ENCODE measurements at places on chromosomes 11 and 22. TPM values are rescaled to one million over a fixed set of nuclear protein-coding genes. Genes with fewer than 3 reads are reported as not detected.

DNA sequence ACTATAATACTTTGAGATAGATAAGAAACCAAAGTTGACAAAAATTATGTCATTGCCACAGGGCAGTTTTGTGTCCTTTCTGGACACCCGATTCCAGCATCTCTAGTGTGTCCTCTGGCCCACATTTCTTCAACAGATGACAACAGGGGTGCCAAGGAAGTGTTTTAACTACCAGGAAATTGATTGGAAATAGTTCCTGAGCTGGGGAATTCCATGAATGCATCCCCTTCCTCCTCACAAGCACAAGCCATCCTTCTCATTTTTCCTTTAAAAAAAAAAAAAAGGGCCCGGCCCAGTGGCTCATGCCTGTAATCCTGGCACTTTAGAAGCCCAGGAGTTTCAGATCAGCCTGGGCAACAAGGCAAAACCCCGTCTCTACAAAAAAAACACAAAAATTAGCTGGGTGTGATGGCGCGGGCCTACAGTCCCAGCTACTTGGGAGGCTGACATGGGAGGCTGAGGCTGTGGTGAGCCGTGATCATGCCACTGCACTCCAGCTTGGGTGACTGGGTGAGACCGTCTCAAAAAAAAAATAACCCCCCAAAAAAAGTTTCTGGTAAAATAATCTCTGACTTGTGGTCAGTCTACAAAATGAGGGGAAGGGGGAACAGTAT, 797 bp upstream of the B3GAT3 start:
- no peaks in the 10 kb centered on the region for H3K27me3 ChIP-seq
- no peak overlapping the region for H3K27ac ChIP-seq
- DNase-seq, result no peak

DNA sequence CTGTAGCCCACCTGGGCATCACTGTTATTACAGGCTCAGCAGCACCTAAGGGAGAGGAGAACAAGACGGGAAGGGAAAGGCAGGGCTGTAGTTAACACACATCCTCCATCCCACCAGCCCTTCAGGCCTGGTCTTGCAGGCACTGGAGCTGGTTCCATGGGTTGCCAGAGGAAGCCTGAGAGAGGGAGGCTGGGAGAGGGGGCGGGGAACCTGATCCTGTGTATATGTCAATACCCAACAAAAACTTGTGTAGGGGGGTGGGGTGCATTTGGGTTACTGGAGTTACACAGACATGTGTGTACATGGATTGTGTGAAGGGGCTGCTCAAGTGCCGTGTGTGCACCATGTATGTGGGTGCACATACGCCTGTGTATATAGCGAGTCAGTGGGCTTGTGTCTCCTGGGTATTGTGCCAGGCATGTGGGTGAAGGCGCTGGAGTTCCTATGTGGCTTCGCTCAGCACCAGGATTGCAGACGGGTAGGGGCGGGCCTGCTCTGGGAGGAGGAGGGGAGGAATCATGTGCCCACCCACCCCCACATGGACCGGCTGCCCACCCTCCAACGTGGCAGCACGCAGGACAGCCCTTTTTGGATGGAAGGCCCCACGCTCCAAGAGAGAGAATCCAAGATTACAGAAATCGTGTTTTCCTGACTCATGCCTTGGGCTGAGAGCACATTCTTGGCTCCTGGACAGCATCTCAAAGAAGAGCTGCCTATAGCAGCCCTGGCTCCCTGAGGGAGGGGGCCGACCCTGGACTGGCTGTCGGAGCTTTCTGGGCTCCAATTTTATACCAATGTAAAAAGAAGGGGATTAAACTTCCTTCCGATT, 4.2 kb upstream of the SERPINH1 start:
- peaks cover 5% of the 10 kb centered on the region for H3K4me1 ChIP-seq
- no peaks in the 10 kb centered on the region for H3K27me3 ChIP-seq
- peak; percentile 42 for DNase-seq
- H3K27ac ChIP-seq, result no peak overlapping the region

Gene NRIP3
- 4.2 TPM for total RNA-seq

DNA sequence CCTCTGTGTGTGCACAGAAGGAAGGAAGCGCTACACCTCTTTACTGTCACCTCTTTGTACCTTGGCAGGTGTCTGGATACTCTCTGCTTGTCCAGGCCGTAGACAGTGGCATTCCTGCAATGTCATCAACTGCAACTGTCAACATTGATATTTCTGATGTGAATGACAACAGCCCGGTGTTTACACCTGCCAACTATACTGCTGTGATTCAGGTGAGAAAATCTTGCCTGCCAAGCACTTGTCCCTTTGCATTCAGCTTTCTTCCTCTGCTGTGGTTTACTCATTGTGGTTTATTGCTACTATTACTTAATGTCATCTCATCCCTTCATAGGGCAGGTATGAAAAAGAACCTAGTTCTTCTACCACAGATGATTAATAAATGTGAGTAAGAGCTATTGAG, 131.9 kb upstream of the MTNR1B start:
- no peaks in the 10 kb centered on the region for H3K27me3 ChIP-seq
- peaks cover 15% of the 10 kb centered on the region for H3K36me3 ChIP-seq
- no peak for DNase-seq
- peaks cover 10% of the 10 kb centered on the region for H3K4me1 ChIP-seq
- no peak overlapping the region for H3K27ac ChIP-seq

Gene ZBTB16
- total RNA-seq, result not detected

- H3K4me1 ChIP-seq, result peaks cover 2% of the 10 kb centered on the region
- H3K27ac ChIP-seq, result no peak overlapping the region
- H3K36me3 ChIP-seq, result no peaks in the 10 kb centered on the region
- no peaks in the 10 kb centered on the region for H3K27me3 ChIP-seq
These were observed 5.1 kb upstream of the MYRF start for GRCh38 chr11:61747192-61747966.

DNA sequence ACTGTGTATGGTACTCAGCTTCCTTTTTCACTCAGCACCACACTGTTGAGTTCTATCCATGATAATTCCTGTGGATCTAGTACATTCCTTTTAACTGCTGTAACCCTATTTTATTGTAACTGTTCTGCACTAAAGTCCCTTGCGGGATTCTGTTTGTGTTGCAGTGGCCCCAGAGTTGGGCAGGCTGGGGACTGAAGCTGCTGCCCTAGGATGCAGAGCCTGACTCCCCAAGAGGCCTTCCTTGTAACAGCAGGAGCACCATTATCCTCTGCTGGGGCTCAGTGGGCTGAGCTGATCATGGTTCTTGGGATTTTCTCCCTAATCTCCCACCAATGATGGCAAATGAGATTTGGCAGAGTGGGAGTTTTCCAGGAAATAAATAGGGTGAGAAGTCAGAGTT, 77.7 kb downstream of the CABIN1 start:
- peaks cover 83% of the 10 kb centered on the region for H3K36me3 ChIP-seq
- no peak overlapping the region for H3K27ac ChIP-seq
- H3K4me3 ChIP-seq, result no peak overlapping the region

DNA sequence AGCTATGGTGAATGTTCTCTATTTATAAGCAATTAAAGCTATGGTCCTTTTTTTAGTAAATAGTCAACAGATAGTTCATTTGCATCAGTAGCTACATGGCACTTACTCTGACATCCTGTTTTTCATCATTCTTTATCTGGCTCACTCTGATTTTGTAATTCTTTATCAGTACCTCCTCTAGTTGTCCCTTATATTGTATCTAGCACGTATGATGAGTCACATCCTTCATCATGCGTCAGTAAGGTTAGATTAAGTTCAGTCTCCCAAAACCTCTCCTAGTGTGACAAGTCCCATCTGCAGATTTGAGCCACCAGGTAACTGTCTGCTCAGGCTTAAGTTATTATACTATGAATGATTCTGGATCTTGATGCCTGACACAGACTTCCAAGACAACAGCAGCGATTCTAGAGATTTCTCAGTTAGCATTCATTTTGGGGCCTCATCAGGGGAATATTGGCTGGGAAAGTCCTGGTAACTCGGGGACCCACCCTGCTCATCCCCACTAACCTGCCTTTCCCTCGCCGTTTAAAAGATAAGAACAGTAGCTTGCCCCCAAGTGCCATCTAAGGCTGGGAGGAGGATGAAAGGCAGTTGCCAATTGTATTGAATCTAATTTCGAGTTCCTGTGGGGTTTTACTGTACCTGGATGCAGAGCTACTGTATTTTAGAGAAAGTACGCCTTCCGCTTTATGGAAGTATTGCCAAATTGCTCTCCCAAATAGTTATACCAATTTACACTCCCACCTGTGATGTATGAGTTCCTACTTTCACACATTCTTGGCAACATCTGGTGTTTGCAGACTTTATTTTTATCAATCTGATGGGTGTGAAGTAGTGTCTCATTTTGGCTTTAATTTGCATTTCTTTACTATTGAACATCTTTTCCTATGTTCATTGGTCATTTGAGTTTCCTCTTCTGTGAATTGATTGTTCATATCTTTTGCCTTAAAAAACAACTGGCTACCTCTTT, 55.9 kb downstream of the ZC3H12C start:
- H3K27ac ChIP-seq, result no peak overlapping the region
- no peaks in the 10 kb centered on the region for H3K27me3 ChIP-seq
- peaks cover 7% of the 10 kb centered on the region for H3K36me3 ChIP-seq
- DNase-seq, result no peak

Gene ARFIP2
- 50.4 TPM for total RNA-seq

- no peak overlapping the region for H3K4me3 ChIP-seq
- H3K27ac ChIP-seq, result no peak overlapping the region
- H3K36me3 ChIP-seq, result no peaks in the 10 kb centered on the region
- DNase-seq, result no peak
- H3K4me1 ChIP-seq, result peaks cover 7% of the 10 kb centered on the region
These were observed 32.1 kb downstream of the CACNG2 start for GRCh38 chr22:36671404-36671803.

- no peak for DNase-seq
- H3K27me3 ChIP-seq, result no peaks in the 10 kb centered on the region
- no peak overlapping the region for H3K4me3 ChIP-seq
- no peaks in the 10 kb centered on the region for H3K4me1 ChIP-seq
- H3K27ac ChIP-seq, result no peak overlapping the region
- 0 out of 3 replicates have a peak, but pooled peaks cover 2% of the 10 kb centered on the region for H3K36me3 ChIP-seq
These were observed 43.1 kb downstream of the SVIP start for GRCh38 chr11:22786475-22786874.

GRCh38 chr22:37549704-37550059, 10.6 kb upstream of the CDC42EP1 start:
- H3K27ac ChIP-seq, result no peak overlapping the region
- H3K27me3 ChIP-seq, result no peaks in the 10 kb centered on the region

Gene CST6
- total RNA-seq, result not detected

DNA sequence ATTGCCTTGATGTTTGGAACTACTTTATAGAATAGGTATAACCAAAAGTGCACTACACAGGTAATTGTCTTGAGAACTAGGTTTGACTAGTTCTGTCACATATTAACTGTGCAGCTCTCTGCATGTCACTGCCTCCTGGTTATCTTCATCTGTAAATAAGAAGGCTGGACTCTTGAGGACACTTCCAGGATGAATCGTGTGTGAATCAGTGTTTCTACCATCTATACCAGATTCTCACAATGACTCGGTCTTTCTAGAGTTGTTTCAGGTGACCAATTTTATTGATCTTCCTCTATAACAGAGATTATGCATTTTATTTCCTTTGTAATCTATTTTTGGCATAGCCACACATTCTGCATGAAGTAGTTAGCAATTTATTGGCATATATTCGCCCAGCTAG, 1181.0 kb upstream of the TENM4 start:
- H3K27me3 ChIP-seq, result no peaks in the 10 kb centered on the region
- no peak overlapping the region for H3K4me3 ChIP-seq
- no peaks in the 10 kb centered on the region for H3K4me1 ChIP-seq
- no peak overlapping the region for H3K27ac ChIP-seq
- no peaks in the 10 kb centered on the region for H3K36me3 ChIP-seq

Gene IL17REL
- total RNA-seq, result 0.11 TPM

DNA sequence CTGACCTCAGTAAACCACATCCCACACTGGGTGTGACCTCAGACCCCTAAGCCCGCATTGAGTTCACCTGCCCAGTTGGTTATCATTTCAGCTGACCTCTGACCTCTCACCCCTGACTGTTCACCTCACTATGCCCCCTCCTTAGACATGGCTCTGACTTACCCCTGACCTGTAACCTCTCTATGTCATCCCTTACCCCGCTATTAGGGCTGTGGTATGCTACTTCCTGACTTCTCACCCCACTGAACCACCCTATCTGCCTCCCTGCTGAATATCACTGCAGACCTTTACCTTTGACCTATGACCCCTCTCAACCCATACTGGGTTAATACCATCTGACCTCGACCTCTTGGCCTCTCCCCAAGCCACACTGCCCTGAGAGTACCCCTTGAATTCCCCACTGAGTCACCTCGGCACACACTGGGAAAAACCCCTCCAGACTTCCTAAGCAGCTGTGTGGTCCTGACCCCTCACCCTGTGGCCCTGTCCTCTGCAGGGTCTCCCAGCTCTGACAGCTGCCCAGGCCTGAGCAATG, 8.3 kb downstream of the PLCB3 start:
- H3K27me3 ChIP-seq, result no peaks in the 10 kb centered on the region
- no peak overlapping the region for H3K4me3 ChIP-seq
- no peak overlapping the region for H3K27ac ChIP-seq
- H3K4me1 ChIP-seq, result no peaks in the 10 kb centered on the region

Gene BCO2
- 0.31 TPM for total RNA-seq

Data from H9 (cell line).